ENCODE measurements at places on chromosomes 1 and 21. TPM values are rescaled to one million over a fixed set of nuclear protein-coding genes. Genes with fewer than 3 reads are reported as not detected.
A peak's percentile ranks its signal among the peaks of the same experiment; 100 is the strongest.

DNA sequence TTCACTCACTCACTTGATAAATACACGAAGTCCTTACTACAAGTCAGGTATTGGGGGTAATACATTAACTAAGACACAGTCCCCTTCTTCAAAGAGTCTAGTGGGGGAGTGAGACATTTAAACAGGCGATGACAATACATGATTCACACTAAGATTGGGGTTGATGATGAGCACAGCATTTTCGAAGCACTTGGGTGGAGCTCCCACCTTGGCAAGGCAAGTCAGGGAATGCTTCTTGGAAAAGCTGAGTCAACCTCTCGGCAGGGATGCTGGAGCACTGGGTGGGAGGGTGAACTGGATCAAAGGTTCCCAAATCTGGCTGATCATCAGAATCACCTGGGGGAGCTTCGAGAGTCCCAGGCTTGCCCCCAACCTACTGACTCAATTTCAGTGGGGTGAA, 57.9 kb upstream of the ENAH start:
- DNase-seq: no peak

DNA sequence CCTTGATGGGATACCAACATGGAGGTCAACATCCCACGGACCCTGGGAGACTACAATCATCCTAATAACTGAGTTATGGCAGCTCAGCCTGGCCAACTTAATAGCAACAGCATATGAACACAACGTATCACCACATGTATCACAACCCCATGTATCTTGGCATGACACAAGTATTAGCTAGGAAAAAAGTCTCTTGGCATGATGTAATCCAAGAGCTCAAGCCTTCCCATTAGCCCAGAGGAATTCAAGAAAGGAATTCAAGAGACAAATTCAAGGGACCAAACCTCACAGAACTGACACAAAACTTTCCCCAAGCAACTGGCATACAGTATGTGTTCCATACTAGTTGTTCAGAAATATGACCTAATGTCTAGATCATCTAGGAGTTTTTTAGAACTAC, 100.9 kb upstream of the HMGB4 start:
- DNase-seq: no peak

DNA sequence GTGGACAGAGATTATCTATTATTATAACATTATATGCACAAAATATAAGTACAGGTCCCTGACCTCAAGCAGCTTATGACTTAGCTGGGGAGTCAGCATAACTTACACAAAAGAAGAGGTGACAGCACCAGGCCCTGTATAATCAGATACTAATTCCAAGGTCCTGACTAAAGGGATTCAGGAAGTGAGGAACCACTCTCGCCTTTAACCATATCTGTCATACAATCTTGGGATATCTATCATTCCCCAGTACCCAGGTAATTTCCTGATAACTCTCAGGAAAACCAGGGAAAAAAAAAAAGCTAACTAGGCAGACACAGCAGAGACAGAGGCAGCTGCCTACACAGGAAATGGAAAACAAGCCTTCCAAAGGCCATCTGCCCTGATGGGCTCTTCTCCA, 78.5 kb upstream of the CAMK1G start:
- DNase-seq: no peak

DNA sequence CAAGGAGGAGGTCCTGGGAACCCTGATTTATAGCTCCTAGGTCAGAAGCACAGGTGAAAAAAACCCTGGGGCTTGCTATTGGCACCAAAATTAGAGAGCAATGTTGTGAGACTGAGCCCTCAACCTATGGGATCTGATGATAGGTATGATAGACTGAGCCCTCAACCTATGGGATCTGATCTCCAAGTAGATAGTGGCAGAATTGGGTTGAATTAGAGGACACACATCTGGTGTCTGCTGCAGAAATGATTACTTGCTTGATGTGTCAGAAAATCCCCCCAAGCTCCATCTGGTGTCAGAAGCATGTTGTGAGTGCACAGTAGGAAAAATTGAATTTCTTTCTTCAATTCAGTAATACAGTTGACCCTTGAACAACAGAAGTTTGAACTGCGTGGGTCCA, 62.4 kb downstream of the MAP3K21 start:
- DNase-seq: no peak

GRCh38 chr1:234720709-234721441, 110.9 kb upstream of the IRF2BP2 start:
- DNase-seq: no peak

DNA sequence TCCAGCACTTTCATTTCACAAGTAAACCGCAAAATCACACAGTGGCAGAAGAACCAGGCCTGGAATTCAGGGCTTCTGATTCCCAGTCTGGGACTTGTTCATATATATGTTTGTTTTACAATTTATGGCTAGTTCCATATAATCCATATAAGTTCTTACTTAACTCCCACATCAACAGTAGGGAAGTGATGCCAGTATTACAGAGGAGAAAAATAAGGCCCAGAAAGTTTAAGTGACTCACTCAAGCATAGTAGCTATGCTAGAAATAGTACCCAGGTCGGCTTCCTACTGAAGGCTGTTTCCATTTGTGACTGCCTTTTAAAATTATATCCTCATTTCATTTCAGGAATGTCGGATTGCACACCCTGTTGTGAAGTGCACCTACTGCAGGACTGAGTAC, 1.4 kb downstream of the FAM76A start:
- DNase-seq: no peak

GRCh38 chr1:197776351-197777105, 1.2 kb upstream of the DENND1B start:
- peak; percentile 19 for DNase-seq

GRCh38 chr1:211473823-211474222, 18.1 kb downstream of the RD3 start:
- no peak for DNase-seq

Gene RNU1-3
- 874 TPM for total RNA-seq

Gene NAV1
- 1.3 TPM for total RNA-seq

Measured in activated naive CD8-positive, alpha-beta T cell treated with anti-CD3 and anti-CD28 coated beads for 36 hours (primary cell).